ENCODE measurements at places on chromosomes 6 and 20. TPM values are rescaled to one million over a fixed set of nuclear protein-coding genes. Genes with fewer than 3 reads are reported as not detected.

Gene SSR1
- total RNA-seq = 90.4 TPM

Gene CLPSL1
- total RNA-seq = not detected

Gene DUSP15
- not detected for total RNA-seq

Gene DNAH8
- total RNA-seq = 0.12 TPM

Gene NKAIN2
- total RNA-seq = not detected

Gene CD83
- total RNA-seq = 1.2 TPM

Gene SRPK1
- 111 TPM for total RNA-seq

Gene ADGRF4
- 0.33 TPM for total RNA-seq

Gene TRIM10
- not detected for total RNA-seq

Gene SLC17A1
- not detected for total RNA-seq

Gene COL11A2
- total RNA-seq = 0.11 TPM

Gene SPTLC3
- 4.0 TPM for total RNA-seq

Gene C20orf144
- total RNA-seq = 0.11 TPM

Gene AVP
- not detected for total RNA-seq

Gene SNPH
- total RNA-seq = 14.6 TPM

Measured in uterine smooth muscle cell (primary cell).